ENCODE measurements at places on chromosomes 3 and 15.

DNA sequence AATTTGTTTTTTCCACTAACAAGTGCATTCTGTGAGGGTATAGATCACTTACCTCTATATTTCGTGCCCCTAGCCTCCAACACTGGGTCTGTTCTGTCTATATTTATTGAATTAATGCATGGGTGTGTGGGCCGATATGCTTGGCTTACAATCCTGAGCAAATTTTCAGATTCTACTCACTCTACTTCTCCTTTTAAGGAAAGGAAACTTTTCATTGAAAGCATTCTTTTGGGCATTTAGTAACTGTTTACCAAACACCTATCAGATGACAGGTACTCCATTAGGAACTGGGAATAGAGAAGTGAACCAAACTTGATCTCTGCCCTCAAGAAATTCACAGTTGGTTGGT, 60.5 kb downstream of the TLE3 start:
- no peak for DNase-seq

DNA sequence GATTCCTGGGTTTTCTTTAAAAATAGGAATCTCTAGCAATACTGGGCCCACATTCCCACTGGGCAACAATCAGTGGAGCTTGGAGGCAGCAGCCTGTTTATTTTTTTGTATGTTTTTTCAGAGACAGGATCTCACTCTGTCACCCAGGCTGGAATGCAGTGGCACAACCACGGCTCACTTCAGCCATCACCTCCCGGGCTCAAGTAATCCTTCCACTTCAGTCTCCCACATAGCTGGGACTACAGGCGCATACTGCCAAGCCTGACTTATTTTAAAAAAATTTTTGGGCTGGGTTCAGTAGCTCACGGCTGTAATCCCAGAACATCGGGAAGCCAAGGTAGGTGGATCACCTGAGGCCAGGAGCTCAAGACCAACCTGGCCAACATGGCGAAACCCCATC, 29.1 kb upstream of the GNB5 start:
- DNase-seq = no peak

DNA sequence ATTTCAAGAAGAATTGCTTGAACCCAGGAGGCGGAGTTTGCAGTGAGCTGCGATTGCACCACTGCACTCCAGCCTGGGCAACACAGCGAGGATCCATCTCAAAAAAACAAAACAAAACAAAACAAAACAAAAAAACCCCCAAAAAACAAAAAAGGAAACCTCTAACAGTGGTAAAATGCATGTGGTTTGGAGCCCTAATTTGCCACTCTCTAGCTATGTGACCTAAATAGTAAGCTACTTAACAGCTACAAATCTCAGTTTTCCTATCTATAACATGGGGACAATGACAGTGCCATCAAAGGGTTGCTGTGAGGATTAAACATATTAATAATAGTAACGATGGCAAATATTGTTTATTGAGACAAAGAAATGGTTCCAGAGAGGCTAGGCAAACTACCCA, 119.4 kb upstream of the LMOD3 start:
- no peak for DNase-seq

- DNase-seq = no peak
These were observed 78.5 kb downstream of the RAD18 start for GRCh38 chr3:8884630-8885290.
